ENCODE measurements at places on chromosomes 6 and 20. TPM values are rescaled to one million over a fixed set of nuclear protein-coding genes. Genes with fewer than 3 reads are reported as not detected.

The PNLDC1 gene
- not detected for total RNA-seq

- H3K27me3 ChIP-seq: no peaks in the 10 kb centered on the region
- peak overlapping the region; percentile 53 for H3K27ac ChIP-seq
- H3K4me1 ChIP-seq: no peaks in the 10 kb centered on the region
- DNase-seq: peak; percentile 25
Observed at GRCh38 chr6:11496152-11497060, 41.1 kb upstream of the TMEM170B start.

GRCh38 chr6:130783416-130784107 is 43.6 kb upstream of the SMLR1 start:
- no peaks in the 10 kb centered on the region for H3K36me3 ChIP-seq
- H3K4me1 ChIP-seq: no peaks in the 10 kb centered on the region
- no peak overlapping the region for H3K27ac ChIP-seq
- H3K27me3 ChIP-seq: no peaks in the 10 kb centered on the region
- no peak for DNase-seq
- H3K4me3 ChIP-seq: no peak overlapping the region

The GNMT gene
- total RNA-seq: 0.61 TPM

GRCh38 chr20:24402188-24402587 is 67.2 kb upstream of the SYNDIG1 start:
- no peak overlapping the region for H3K4me3 ChIP-seq
- no peaks in the 10 kb centered on the region for H3K27me3 ChIP-seq
- H3K27ac ChIP-seq: no peak overlapping the region
- H3K4me1 ChIP-seq: no peaks in the 10 kb centered on the region

DNA sequence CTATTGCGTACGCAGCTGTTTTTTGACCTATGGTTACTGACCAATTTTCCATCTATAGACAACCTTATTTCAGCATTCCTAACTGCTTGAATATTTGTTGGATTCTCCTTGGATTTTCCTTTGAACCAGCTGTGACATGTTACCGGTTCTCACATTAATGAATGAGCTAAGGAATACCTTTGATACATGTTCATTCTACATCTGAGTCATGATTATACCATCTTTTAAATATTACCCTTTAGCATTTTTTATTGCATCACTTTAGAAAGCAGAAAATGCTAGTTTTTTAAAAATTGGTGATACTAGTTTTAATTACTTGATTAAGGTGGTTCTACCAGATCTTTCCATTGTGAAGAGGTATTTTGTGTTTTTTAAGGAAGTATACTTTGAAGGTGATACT is 1.9 kb upstream of the IGF2R start:
- H3K27ac ChIP-seq: no peak overlapping the region
- H3K4me3 ChIP-seq: no peak overlapping the region
- H3K4me1 ChIP-seq: peaks cover 26% of the 10 kb centered on the region
- no peak for DNase-seq

The CPNE5 gene
- total RNA-seq: not detected

The PTK6 gene
- total RNA-seq: 0.36 TPM

The OXT gene
- not detected for total RNA-seq

The PBOV1 gene
- not detected for total RNA-seq

GRCh38 chr20:43658069-43658722 is 8.7 kb upstream of the MYBL2 start:
- H3K4me3 ChIP-seq: peak overlapping the region; percentile 76
- H3K36me3 ChIP-seq: no peaks in the 10 kb centered on the region
- no peak overlapping the region for H3K27ac ChIP-seq
- peaks cover 4% of the 10 kb centered on the region for H3K4me1 ChIP-seq
- no peak for DNase-seq

The CARMIL1 gene
- total RNA-seq: 2.1 TPM

GRCh38 chr20:32894026-32894483 is 35.3 kb downstream of the EFCAB8 start:
- no peak for DNase-seq
- H3K27me3 ChIP-seq: no peaks in the 10 kb centered on the region
- no peak overlapping the region for H3K27ac ChIP-seq
- H3K4me3 ChIP-seq: no peak overlapping the region
- no peaks in the 10 kb centered on the region for H3K4me1 ChIP-seq
- H3K36me3 ChIP-seq: no peaks in the 10 kb centered on the region

DNA sequence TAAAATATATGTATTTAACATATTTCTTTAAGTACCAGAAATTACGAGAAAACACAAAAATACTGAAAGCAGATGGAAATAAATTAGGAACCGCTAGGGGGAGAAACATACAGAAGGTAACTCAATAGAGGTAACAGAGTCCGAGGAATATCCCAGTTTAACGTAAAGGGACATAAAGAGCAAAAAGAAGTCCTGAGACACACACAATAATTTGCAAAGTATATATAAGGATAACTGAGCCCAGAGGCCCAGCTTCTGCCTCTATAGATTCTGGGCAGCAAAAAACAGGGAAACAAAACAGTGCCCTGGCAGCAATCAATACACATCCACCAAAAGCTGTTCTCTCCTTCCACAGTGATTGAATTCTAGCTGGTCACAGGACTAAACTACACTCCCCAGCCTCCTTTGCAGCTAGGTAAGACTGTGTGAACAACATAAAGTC is 15.1 kb downstream of the TBC1D32 start:
- H3K27ac ChIP-seq: no peak overlapping the region
- no peaks in the 10 kb centered on the region for H3K4me1 ChIP-seq
- no peaks in the 10 kb centered on the region for H3K27me3 ChIP-seq
- no peak overlapping the region for H3K4me3 ChIP-seq
- H3K36me3 ChIP-seq: no peaks in the 10 kb centered on the region

DNA sequence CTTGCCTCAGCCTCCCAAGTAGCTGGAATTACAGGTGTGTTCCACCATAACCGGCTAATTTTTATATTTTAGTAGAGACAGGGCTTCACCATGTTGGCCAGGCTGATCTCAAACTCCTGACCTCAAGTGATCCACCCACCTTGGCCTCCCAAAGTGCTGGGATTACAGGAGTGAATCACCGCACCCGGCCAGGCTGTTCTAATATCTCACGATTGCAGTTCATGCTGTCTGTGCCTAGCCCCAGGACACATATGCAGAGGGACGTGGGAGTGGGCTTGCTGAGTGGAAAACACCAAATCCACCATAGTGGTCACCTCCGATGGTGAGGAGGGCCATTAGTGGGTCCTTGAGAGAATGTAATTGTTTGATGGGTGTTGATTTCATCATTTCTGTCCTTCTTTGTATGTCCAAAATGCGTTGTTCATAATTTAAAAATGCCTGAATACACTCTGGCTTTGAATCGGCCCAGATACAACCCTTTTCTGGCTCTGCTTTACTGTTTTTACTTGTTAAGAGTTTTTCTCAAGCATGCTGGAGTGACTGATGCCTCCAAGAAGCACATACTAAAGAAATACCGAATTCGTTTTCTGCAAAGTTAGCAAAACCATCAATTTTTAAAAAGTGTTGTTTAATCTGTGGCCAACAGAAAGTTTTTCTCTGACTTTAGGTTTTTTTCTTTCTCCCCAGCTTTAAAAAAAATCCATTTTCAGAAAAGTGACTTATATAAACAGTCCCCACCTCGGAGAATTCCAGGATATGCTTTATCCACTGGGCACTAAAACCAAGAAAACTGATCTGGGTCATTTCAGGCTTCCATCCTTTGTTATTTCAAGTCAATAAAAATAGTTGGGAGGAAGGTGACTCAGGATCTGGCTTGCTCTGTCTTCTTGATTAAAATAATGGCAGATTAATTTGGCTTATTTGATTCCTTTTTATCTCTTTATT is 18.8 kb upstream of the RALGAPA2 start:
- H3K27ac ChIP-seq: peak overlapping the region; percentile 90
- no peak overlapping the region for H3K4me3 ChIP-seq
- H3K27me3 ChIP-seq: no peaks in the 10 kb centered on the region

The TRIM40 gene
- total RNA-seq: not detected

DNA sequence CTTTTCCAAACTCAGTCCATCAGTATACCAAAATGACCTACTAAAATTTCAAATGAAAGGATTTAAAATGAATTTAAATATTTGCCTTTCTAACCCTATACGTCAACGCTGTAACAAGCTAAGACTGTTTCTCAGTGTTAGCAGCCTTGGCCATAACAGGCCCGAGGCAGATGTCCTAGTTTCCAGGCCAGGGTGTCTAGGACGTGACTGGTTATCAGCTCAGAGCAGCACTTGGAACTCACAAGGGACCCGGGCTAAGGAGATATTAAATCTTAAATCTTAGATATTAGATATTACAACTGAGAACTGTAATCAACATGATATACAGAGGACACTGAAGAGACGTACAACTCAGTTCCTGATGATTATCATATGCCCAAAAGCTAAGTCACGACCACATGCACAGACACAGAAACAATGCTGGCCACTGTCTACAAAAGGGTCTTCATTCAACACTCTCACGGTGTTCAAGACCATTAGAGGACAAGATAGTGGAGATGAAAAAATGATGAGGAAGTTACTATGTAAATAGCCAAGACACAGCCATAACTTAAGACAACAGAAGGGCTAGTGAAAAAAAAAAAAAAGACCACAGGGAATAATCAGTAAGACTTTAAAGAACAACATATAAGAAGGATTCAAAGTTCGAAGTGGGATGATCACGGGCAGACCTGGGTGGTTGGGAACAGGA is at the start of gene CLDN20:
TSS of gene CLDN20 (plus strand) at position 641 of the 691 bp plus-strand sequence. CDS start 11,707 bp downstream, outside the sequence.
- peaks cover 20% of the 10 kb centered on the region for H3K36me3 ChIP-seq
- peaks cover 5% of the 10 kb centered on the region for H3K4me1 ChIP-seq
